Activated CD4-positive, alpha-beta T cell treated with anti-CD3 and anti-CD28 coated beads for 24 hours (primary cell): ENCODE measurements at places on chromosomes 16 and 17.

DNA sequence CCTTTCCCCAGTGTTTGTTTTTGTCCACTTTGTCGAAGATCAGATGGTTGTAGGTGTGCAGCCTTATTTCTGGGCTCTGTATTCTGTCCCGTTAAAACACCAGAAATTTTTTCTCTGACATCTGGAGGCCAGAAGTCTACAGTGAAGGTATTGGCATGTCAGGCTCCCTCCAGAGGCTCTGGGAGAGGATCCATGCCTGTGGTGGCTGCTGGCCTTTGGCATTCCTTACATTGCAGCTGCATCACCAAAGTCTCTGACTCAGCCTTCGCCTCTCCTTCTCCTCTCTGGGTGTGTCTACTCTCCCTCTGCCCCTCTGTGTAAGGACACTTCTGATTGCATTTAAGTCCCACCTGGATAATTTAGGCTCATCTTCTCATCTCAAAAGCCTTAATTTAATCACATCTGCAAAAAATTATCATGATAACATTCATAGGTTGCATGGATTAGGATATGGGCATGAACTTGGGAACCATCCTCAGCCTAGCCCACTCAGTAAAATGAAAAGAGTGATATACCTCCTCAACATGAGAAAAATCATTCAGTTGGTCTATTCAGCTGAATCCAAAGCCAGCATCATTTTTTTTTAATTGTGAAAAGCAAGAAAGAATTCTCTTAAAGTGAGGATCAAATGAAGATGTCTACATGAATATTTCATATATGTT lies 78.0 kb downstream of the MAP2K6 start:
- no peak for DNase-seq

DNA sequence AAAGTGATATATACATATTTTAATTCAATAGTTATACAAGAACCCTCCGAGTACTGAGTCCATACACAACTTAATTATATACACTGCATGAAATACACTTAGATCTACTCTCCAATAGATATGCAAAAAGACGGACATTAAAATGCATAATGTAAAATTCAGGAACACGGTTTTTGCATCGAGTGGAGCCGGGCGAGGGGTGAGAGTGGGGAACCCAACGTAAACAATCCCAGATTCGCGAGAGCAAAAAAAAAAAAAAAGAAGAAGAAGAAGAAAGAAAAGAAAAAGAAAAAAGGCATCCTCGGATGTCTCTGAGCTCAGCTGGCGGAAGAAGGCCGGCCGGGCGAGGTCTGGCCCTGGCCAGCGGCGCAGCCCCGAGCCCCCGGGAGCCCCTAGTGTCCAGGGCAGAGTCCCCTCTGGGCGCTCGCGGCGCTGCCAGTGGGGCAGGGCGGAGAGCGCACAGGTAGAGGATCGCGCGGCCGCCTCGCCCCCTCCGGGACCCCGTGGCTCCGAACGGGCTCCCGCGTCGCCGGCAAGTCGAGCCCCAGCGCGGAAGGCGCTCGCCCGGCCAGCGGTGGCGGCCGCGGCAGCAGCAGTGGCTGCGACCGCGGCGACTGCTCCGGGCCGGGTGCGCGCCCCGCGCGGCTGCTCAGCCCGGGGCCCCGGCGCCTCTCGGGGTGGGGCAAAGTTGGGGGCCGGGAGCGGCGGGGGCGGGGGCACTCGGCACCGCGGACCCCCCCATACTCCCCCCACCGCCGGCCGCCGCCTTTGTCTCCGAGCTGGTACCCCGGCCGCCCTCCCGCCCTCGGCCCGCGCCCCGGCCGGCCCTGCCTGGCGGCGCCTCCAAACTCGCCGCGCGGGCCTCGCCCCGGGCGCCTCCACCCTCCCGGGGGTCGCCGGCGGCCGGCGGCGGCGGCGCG lies 9.6 kb upstream of the ZFHX3 start:
- DNase-seq, result no peak

GRCh38 chr16:28149011-28149888 lies 62.5 kb downstream of the XPO6 start:
- DNase-seq, result no peak

DNA sequence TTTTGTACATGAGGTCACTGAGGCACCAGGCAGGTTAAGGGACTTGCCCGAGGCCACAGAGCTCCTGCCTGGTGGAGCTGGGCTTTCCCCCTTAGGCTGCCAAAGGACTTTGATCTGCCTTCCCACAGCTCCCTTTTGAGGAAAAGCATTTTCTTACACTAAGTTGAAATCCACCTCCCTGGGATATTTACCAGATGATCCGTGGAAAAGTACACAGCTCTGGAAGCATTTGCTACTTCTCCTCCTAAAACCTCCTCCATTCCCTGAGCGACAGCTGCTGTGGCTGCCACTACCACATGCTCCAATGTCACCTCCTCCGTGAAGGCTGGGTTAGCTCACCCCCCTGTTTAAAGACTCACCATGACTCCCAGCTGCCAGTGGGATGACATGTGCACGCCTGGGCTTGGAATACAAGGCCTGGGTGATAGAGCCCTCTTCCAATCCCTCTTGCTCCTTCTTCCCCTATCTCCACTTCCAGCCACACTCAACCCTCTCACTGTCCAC lies 1.2 kb upstream of the MPRIP start:
- no peak for DNase-seq

- no peak for DNase-seq
Observed at GRCh38 chr17:4247971-4248388, 15.8 kb downstream of the ANKFY1 start.
